K562 (cell line): ENCODE measurements at places on chromosomes 12 and 14.

DNA sequence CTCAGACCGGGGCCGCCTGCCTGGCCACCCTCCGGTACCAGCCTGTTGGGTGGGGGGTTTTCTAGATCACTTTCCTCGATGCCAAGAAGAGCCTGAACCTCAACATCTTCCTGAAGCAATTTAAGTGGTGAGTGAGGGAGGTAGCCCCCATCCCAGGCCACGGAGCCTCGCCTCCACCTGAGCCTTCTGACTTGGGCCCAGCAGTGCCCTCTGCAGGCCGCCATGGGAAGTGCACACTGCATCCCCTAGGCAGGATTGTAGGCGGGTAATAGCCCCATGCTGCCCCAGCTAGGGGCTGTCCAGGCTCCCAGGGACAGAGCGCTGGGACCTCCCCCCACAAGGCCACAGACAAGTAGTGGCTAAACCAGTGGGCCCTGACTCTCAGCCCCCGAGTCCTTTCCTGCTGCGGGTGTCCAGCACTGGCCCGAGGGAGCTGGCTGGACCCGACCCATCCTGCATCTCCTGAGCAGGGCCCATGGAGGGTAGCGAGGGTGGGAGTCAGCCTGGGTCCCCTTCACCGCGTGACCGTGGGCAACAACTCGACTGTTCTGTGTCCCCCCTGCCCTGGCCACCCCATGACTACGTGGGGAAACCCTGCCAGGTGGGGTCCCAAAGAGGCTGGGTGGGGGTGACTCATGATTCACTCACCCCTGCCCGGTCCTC lies 15.3 kb upstream of the ADSS1 start:
- DNase-seq: peak; percentile 76

DNA sequence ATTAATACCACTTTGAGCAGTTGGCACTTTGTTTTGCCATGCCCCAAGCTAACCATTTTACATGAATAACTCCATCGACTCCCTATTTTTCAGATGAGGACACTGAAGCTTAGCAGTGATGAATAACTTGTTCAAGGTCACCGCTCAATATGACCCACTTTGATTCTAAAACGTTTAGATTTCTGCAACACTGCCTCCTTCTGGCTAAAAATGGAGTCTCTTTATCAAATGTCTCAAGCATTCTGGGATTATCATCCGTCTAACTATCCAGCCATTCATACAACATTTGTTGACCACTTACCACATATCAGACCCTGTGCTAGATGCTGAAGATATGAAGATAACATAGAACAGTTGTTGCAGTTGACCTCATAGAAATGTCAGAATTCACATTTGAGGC lies 298.0 kb downstream of the PPFIA2 start:
- no peak for DNase-seq

DNA sequence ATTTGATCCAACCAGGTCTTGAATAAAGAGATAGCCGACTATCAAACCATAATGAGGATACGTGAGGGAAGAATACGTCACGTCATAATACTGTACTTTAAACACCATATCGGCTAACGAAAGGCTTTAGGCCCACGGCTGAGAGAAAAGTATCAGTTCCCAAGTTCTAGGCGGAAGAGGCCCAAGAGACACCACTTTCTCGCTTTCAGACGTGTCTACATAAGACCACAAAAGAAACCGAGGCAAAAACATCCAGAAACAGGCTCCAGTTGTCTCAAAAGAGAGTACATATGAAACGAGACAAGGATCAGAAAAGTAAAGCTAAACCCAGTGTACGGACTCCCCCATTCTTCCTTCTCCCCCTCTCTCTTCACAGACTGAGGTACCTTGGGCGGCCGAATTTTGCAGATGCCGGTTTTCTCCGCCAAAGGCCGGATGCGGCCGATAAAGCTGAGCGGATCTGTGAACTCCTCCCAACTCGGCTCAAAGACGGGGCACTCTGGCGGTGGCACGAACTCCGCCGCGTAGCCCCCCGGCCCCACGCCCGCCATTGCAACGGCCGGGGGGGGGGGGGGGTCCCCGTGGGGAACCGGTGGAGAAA lies 479 bp downstream of the KDM5A start:
- no peak for DNase-seq

GRCh38 chr12:50362671-50363070 lies 33.7 kb downstream of the FAM186A start:
- no peak for DNase-seq

DNA sequence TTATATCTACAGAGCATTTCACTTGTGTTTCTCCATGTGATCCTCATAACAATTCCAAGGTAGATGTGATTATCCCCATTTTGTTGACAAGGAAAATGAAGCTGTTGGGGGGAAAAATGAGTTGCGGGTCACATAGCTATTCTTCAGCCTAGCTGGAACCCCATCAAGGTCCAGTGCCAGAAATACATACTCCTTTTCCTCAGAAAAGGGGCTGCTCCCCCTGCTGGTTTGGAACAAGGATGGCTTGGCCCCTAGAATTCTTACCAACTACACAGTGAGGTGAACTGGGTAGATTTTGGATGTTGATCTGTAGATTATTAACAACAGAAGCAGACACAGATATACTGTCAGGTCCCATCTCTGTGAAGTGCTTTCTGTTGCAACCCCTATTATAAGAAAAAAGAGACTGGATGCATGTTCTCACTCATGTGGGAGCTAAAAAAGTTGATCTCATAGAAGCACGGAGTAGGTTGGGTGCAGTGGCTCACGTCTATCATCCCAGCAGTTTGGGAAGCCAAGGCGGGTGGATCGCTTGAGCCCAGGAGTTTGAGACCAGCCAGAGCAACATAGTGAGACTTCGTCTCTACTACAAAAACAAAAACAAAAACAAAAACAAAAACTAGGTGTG lies 8.9 kb downstream of the IKZF4 start:
- DNase-seq: peak; percentile 75

- no peak for DNase-seq
These were observed 71.9 kb upstream of the GNPNAT1 start for GRCh38 chr14:52863334-52863700.

DNA sequence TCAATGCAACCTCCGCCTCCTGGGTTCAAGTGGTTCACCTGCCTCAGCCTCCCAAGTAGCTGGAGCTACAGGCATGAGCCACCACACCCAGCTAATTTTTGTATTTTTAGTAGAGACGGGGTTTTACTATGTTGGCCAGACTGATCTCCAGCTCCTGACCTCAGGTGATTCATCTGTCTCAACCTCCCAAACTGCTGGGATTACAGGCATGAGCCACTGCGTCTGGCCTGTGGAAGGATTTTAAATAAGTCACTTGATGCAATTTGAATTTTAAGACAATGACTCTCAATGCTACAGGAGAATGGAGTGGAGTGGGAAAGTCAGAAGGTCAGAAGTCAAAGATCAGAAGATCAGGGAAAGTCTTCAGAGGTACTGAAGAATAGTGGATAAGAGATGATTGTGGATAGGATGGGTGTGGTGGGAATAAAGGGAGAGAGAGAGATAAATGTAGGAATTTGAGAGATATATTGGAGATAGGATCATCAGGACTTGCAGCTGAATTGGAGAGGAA lies 15.4 kb downstream of the TMEM52B start:
- no peak for DNase-seq

DNA sequence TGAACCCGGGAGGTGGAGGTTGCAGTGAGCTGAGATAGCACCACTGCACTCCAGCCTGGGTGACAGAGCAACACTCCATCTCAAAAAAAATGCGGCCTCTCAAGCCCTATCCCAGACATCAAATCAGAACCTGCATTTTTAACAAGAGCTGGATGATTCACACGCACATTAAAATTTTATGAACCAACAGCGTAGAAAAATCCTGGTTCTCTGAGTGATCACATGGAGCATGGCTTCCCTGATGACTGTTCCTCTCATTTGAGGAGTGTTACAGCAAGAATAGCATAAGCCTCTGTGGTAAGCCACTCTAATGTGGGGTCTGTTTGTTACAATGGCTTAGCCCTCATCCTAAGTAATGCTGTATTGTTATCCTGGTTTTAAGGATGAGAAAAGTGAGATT lies 163.6 kb downstream of the BRMS1L start:
- DNase-seq: no peak

GRCh38 chr14:75182821-75183220 lies 6.4 kb upstream of the TMED10 start:
- no peak for DNase-seq

DNA sequence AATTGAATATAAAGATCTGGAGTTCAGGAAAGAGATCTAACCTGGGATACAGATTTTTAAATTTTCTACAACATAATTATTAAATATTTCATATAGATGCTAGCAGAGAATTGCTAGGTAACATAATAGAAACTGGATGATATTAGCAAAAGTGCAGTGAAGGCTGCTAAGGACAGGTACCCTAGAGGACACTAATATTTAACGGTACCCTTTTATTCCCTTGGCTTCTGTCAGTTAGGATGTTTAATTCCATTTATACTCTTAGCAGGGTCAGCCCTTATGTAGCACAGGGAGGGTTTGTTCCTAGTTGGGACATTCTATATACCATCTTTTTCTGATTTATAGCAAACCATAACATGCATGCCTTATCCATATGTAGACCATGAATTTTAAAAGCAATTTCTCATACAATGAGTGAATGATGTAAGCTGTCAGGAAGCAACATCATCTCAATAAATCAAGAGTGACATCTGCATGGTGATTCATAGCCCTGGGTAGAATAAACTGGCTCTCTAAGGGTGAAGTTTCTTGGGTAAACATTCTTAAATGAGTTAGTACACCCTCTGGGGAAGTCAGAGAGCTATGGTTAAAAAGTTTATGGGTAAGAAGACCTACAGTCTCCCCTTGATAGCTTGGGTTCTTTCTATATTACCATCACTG lies 404.4 kb upstream of the MGAT4C start:
- DNase-seq: no peak
